IPS DF 6.9 (cell line): ENCODE measurements at places on chromosomes 12 and 14.

DNA sequence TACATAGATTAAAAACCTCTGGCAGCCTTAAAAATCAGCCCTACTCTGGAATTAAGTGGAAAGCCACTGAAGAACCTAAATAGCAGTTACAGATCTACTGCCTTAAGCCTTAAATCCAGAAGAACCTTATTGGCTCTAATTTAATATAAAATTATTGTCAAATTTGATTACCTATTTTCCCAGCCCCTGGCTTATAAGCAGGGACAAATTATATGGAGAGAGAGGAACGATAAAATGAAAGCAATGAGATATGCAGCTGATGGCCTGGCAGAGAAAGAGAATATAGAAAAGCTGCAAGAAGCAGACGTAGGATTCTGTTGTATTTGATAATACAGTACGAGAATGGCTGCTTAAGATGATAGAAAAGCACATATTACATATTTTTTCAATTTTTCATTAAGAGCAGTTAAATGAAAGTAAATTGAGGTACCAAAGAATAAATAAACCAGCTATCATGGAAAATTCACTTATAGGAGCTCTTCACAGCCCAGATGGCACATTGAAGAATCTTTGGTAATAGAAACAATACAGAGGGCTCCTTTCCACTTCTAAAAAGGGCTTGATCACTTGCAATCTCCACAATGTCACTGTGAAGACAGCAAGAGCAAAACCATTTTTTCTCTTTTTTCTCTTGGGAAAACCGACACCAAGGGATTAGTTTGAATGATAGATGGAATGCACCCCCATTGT is 129.4 kb downstream of the KICS2 start:
- DNase-seq = no peak

DNA sequence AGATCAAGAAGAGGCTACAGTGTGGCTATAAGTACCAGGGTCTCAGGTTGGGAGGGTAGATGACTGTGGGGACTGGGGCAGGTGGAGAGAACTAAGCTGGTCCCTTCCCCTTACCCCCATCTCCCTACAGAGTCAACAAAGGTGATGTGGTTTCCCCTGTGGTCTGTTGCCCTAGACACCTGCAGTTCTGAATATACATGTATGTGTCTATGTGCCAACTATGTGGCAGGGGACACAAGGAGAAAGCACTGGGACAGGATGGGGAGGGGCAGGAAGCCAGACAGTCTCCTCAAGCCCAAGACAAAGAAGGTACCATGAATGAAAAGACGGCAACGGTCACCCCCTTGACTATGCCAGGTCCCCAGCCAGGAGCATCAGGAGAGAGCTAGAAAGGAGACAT is 4.5 kb upstream of the HDAC7 start:
- DNase-seq = no peak

DNA sequence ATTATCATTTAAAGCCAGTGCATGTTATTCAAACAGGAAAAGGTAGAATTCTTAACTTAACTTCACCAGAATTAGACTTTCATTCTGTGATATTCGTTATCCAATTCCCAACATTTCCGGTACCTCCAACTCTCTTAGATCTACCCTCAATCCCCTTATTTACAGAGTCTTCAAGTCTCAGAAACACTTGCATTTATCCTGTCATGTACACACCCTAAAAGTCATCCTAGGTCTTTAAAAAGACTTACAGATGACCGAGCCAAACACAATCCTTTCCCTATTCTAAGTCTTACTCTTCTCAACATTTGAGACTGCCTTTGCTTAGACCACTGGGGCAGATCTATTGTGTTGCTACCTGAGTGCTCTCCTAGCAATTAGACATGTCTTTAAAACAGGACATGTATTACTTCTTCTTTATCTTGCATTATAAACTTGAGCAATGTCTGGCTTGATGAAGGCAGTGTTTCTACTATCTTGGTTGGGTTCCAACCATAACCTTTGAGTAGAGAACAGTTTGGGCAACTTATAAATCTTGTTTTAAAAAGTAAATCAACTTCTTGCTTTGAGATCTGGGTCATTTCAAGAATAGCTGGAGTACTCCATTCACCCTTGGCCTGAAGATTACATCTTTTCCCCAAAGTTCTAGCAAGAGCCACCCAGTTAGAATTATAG is 140.6 kb upstream of the PLEKHG7 start:
- no peak for DNase-seq

DNA sequence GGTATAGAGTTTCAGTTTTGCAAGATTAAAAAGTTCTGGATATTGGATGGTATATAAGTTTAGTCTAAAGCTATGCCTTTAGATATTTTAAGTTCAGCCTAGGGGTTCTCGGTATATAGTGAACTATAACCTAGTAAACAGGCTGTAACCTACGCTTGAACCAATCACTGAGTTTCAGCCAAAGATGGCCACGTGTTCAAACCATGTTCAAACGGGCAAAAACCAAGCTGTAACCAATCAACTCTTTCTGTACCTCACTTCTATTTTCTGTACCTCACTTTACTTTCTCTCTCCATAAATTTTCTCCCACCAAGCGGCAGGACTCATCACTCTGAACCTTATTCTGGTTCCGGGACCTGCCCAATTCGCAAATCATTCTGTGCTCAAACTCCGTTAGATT is 1.4 kb downstream of the TMBIM4 start:
- DNase-seq = no peak

DNA sequence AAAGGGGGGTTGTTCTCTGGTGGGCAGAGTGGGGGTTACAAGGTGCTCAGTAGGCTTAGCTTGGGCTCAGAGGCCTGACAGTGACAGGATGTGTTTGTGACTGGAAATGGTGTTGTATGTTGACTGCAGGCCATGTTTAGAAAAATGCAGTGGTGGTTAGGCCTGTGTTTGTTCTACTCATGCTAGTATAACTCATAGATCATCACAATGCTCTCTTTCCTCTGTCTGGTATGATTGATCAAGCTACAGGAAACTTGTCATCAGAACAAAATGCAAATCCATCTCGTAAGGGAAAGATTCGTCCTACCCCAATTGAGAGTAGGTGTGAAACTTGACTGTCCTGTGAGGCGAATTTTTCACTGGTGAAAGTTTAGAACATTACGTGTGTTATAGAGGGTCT is 11.8 kb downstream of the TPH2 start:
- no peak for DNase-seq

- DNase-seq = no peak
Measured at GRCh38 chr12:81146228-81147225, 68.6 kb downstream of the ACSS3 start.

DNA sequence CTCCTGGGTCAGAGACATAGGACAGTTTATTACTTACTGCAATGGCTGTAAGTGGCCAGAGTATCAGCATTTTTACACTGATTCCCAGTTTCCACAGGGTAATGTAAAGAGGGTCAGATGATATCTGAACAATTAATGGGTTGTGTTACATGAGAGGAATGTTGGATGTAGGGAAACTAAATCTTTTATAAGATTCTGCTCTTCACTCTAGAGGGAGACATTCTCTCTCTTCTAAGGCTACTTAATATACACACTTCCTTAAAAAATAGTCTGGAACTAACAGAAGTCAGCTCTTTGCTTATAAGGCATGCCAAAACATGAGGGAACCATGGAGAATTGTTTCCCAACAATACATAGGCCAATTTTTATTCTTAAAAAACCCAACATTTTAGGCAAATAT is 389.8 kb downstream of the ETNK1 start:
- DNase-seq = no peak

GRCh38 chr14:21096438-21096837 is 2.0 kb downstream of the ZNF219 start:
- DNase-seq = no peak

GRCh38 chr14:104436047-104436591 is 143.4 kb upstream of the C14orf180 start:
- no peak for DNase-seq
